ENCODE measurements at places on chromosomes 6 and 20. TPM values are rescaled to one million over a fixed set of nuclear protein-coding genes. Genes with fewer than 3 reads are reported as not detected.

The PBX2 gene
- polyA plus RNA-seq: 45.9 TPM

The HLA-DRB1 gene
- 9.8 TPM for polyA plus RNA-seq

The ALDH8A1 gene
- polyA plus RNA-seq: 1.2 TPM

The LY86 gene
- 0.38 TPM for polyA plus RNA-seq

The MOXD1 gene
- polyA plus RNA-seq: 0.52 TPM

The OR2B6 gene
- polyA plus RNA-seq: not detected

The REM1 gene
- 1.7 TPM for polyA plus RNA-seq

The CCR6 gene
- polyA plus RNA-seq: 0.08 TPM

All from pancreas (tissue), 10 donors.